ENCODE measurements at places on chromosomes 2 and 18.

- no peak for DNase-seq
These were observed 193.3 kb downstream of the RNF152 start for GRCh38 chr18:61699397-61700110.

DNA sequence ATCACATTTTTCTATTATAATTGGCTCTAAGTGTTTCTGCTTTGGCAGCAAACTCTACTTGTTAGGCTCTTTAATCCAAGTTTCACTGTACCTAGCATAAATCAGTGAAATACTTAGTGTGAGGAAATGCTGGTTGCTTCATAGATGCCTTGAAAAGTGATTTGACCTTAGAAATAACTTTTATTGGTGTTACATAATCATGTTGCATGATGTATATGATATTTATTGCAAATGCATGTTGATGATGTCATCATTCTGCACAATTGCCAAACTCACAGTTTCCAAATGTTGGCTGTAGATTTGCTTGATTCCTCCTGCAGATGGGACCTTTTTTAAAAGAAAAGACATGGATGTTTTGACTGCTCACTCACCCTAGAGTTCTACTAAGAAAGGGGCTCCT is 137.6 kb upstream of the BCL2L11 start:
- DNase-seq, result no peak

GRCh38 chr2:138536740-138537139 is 35.2 kb downstream of the SPOPL start:
- no peak for DNase-seq

GRCh38 chr2:7552825-7553570 is 635.8 kb downstream of the RNF144A start:
- DNase-seq, result no peak

DNA sequence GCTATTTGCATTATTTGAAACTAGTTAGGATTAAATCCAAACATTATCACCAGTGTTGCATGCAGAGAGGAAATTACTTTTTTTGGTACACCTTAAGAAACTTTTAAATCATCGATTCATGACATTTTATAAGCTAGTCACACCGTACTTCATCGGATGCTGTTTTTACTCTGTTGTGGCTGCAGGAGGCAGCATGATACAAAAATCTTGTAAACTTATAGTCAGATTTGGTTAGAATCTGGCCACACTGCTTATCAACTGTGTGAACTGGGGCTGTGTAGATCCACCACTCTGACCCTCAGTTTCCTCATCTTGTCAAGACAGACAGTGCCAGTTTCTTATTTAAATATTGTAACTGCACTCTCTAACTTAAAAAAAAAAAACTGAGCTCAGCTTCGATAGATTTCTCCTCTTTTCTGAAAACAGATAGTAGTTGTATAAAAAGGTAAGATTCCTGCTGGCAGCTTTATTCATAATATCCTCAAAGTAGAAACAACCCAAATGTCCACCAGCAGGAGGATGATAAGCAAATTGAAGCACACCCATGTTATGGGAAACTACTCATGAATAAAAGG is 77.8 kb downstream of the RAPGEF4 start:
- no peak for DNase-seq

DNA sequence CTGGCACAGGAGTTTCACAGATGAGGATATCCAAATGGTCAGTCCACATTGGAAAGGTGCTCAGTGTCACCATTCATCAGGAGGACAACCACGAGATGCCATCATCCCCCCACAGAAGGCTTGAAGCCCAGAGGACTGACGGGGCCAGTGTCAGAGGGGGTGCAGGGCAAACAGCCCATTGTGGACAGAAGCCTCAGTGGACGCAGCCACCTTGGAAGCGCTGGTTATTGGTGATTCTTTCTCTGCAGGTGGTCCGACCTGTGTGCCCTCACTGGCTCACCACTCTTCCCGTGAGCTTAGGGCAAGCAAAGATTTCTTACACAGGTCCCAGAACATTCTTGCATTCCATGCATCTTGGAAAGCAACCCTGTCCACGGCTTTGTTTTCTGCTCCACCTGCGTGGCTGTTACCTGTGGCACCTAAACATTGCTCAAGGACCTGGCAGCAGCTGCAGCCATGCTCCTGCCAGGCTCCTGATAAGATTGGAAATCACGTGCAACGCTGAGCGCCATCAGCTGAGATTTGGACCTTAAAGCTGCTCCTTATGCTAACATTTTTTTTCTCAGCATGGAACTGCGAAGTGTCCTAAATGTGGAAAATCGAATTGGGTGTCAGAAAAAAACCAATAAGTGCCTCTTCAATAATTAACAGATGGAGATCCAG is 110.9 kb upstream of the CTDP1 start:
- DNase-seq, result no peak

DNA sequence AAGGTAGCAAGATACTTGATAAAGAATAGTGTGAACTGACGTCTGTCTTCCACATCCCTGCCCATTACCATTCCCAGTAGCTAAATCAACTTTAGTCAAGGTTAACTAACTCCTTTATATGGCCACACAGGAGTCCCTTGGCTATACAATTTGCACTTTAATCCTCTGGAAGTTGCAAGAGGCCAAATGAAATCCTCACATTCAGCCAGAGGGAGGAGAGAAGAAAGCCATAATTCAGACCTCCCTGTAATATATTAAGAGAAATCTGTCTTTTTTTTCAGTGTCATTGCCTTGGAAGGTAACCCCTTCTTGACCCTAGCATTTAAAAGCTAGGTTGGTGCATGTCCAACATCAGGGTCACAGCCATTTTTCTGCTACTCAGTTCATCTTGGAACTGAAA is 317.8 kb downstream of the NRXN1 start:
- DNase-seq, result no peak

DNA sequence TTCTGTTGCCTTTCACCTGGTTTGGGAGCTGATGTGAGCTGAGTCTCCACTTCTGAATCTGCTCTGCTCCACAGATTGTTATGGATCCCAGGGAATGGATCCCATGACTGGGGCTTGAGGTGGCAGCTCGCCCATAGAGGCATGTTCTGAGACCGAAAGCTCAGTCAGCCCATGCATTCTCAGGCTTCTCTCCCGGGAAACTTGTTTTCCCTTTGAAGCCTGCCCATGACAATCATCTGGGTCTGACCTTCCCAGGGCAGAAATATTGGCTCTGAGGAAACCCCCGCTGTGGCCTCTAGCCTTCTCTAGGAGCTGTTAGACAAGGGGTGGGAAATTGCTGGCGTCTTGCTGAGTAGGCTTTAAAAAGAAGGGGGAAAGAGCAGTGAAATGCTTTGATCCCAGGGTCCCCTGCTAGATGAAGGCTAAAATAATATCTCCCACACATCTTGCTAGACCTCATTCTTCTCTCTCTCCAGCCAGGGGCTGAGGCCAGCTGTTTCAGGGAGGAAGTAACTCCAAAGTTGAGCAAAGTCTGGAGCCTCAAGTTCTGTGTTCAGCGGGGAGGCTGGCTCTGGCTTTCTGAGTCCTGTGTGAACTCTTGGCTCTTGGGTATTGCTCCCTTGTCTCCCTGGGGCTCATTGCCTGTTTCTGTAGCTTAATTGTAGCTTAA is 2.0 kb downstream of the VAMP8 start:
- DNase-seq, result no peak

- DNase-seq, result peak; percentile 27
These were observed 162.0 kb downstream of the RTP5 start for GRCh38 chr2:242031481-242032019.

GRCh38 chr2:28240937-28241336 is 151.7 kb upstream of the FOSL2 start:
- no peak for DNase-seq

GRCh38 chr2:156841321-156841720 is 405.1 kb downstream of the GPD2 start:
- DNase-seq, result no peak

GRCh38 chr18:74511823-74512222 is 15.7 kb downstream of the CNDP2 start:
- no peak for DNase-seq

- no peak for DNase-seq
These were observed 785.9 kb downstream of the EPHA4 start for GRCh38 chr2:220786216-220786615.

- DNase-seq, result no peak
These were observed 102.9 kb upstream of the ALPP start for GRCh38 chr2:232275670-232276069.

- DNase-seq, result no peak
These were observed 11.6 kb downstream of the CAPG start for GRCh38 chr2:85398426-85399182.

DNA sequence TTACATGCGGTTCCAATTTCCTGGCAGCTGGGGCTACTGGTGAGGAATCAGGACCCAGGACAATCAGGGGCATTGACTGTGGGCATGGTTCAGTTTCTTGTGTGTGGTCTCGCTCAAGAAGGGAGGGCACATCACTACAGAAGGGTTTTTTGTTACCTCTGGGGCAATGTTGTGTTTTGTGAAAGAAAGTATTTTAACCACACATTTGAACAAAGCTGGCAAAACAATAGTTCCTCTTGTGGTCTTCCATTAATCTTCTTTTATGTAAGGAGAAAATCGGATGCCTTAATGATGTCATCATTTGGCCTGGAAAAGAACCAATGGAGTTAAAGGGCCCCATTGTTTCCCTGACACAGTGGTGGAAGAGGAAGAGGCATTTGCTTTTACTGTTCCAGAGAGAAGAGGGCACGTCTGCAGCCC is 197.4 kb downstream of the SH3BP4 start:
- DNase-seq, result no peak

GRCh38 chr18:29074147-29074546 is 897.2 kb upstream of the CDH2 start:
- DNase-seq, result no peak

- DNase-seq, result no peak
These were observed 177.5 kb downstream of the CD8B2 start for GRCh38 chr2:106664669-106665068.

- no peak for DNase-seq
These were observed 3.5 kb upstream of the ADNP2 start for GRCh38 chr18:80105369-80106167.

GRCh38 chr2:239814861-239815601 is 210.1 kb downstream of the NDUFA10 start:
- DNase-seq, result no peak

GRCh38 chr2:239500574-239501550 is 100.0 kb upstream of the HDAC4 start:
- DNase-seq, result no peak

DNA sequence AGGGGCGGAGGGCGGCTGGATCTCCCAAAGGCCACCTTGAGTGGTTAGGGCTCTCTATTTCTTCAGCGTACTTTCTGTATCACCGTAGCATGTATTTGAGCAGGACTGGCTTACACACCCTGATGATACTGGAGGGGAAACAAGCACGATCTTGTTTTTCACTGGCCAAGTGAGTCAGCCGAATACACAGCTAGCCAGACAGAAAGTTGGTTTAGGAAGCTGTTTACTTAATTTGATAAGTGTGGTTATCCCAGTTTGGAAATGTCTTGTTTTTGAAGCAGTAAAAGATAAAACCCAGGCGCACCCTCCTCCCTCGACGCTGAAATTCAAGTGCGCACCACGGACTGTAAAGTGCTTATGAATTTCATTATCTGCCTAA is 582 bp downstream of the RIOK3 start:
- DNase-seq, result no peak

- DNase-seq, result no peak
These were observed 220.0 kb upstream of the CYP26B1 start for GRCh38 chr2:72367530-72368225.

- DNase-seq, result no peak
These were observed 478.3 kb downstream of the FBXO15 start for GRCh38 chr18:73669297-73669696.

DNA sequence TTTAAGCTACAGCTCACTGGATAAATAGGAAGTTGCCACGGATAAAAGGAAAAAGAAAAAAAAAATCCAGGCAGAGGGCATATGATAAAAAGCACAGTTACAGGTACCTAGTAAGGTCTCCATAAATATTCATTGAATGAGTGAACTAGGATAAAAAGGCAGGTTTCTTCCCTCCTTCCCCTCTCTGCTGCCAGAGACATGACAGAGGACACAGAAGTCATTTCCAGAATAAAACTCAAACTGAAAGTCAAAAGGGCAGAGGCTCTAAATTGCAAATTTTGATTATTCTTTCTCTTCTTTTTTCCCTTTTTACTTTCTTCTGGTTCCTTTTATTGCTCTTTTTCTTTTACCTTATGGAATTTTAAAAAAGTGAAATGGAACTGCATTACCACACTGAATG is 7.7 kb downstream of the CD302 start:
- no peak for DNase-seq

DNA sequence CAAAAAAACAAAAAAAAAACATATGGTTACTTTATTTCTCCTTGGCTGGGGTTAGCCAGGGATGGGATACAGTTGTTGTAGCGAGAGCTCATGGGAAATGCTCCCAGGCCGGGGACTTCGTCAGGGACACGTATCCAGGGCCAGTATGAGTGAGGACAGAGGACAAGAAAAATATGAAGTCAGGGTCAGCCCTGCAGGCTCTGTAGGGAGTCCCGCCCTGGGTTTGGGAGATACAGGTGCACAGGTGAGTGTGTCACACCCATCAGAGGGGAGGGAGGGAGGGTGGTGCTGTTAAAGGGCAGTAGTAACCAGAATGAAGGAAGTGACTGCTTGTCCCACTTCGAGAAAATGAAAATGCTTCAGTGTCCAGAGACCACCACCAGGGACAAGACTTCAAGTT is 55.6 kb upstream of the RBM44 start:
- DNase-seq, result no peak

DNA sequence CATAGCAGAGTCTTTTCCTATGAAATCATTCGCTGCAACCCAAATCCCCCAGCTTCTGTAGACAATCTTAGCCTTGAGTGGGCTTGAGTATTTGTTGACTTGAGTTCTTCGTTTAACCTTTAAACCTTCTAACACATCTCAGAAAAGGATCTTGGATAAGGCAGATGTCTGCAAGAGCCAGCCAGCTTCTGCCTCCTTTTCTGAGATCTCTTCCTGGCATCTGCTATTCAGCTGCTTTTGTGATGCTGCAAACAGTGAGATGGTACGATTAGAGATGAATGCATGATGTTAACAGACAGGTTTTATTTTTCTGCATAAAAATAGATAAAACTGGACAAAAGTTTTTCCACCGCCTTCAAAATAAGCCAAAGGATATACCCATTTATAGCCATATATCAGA is 37.5 kb downstream of the NRP2 start:
- DNase-seq, result no peak

GRCh38 chr2:33812707-33813106 is 213.6 kb upstream of the FAM98A start:
- DNase-seq, result no peak

DNA sequence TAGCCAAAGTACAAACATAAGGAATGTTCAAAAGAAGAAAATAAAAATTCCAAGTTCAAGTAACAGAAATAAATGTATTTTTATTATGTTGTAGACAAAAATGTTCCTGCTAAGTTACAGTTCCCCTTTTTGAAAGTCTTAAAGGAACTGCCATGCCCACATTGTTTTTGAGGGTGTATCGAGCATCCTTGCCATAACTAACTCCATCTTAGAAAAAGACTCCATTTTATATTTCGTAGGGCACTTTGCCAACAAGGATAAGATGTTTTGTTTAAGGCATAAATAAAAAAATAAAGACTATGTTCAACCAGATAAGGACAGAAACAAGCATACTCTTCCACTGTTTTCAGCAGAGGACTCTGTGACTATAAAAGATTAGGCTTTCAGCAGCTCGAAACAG is 67.3 kb downstream of the TMEM237 start:
- no peak for DNase-seq

All from stimulated activated CD8-positive, alpha-beta memory T cell treated with anti-CD3 and anti-CD28 coated beads, Interleukin-4, amount 100 ng/mL, for 24 hours (primary cell).